ENCODE measurements at places on chromosomes 6 and 20.

DNA sequence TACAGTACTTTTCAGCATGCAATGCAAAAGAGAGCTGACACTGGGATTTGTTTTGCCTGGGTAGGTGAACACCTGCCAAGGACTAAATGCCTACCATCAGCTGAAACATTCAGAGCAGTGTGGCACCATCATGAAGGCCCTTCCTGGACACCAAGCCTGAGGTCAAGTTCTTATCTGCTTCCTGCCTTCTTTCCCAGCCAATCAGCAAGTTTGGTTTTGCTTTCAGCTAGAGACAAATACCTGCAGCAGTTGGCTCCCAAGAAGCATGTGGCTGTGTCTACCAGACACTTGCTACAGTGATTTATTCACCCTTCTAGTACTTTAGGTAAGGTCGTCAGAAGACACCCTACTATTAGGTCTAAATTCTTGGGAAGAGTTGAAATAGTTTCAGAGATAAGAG lies 112.8 kb downstream of the TBX18 start:
- no peak for DNase-seq

- DNase-seq: no peak
Measured at GRCh38 chr6:144548536-144548935, 263.4 kb downstream of the UTRN start.

GRCh38 chr6:21935561-21936028 lies 342.0 kb downstream of the SOX4 start:
- DNase-seq: no peak

GRCh38 chr6:66336176-66336575 lies 629.1 kb upstream of the EYS start:
- no peak for DNase-seq

DNA sequence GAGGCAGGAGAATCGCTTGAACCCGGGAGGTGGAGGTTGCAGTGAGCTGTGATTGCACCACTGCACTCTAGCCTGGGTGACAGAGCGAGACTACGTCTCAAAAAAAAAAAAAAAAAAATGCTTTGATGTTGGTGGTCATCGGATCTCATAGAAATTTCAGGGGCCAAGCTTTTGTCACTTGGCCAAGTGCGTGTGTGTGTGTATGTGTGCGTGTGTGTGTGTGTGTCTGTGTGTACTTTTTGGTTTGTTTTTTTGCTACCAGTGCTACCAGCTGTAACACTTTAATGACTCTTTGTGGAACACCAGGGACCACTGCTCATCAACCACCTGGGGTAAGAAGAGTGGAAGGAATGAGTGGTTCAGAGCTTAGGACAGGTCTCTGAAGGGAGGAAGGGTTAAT lies 49.7 kb downstream of the TRAF3IP2 start:
- no peak for DNase-seq

DNA sequence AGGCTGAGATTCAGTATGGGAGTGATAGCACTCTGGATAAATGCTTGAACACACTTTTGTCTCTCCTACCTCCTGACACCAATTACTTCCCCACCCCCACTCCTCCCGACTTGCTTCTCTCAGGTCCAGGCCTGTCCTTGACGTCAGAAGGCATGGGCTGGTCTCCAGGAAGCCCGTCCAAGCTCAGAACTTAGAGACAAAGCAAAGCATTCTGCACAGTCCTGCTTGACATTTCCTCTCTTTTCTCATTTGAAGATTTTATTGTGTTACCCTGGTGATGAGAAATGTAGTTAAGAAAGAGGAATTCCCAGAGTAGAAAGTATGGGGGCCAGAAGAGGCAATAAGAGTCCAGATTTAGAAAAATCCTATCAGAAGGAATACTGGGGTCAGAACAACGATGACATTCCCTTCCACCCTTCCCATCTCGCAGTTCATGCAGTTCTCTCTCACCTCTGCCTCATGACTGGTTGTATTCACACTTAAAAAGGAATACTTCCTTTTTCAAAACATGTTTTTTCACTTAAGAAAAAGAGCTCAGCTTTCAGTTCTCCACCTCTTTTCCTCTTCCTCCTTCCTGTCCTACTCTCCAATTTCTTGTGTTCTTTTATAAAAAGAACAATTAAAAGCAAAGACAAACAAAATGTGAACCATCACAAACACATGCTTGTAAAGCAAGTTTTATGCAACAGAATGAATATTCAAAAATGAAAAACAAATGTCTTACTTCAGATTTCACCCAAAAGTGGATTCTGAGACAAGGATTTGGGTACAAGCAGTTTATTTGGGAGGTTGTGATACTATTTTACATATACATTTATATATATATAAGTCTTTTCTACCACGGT lies 18.5 kb upstream of the FAM184A start:
- no peak for DNase-seq

DNA sequence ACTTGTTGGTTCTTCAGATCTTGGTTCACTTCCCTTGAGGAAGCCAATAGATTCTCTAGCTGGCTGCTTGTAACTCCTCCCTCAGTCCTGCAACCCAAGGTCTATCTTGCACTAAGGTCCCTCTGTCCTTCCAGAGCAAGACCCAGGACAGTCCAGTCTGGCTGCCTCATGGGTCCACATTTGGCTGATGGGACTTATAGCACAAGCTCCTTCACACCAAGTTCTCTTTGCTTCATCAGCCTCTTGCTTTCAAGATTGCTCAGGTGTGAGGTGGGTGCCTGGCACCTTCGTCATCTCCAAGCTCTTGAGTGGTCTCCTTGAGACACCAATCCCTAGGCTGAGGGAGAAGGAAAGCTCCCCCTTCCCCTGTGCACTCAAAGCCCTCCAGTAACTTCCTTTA lies 28.3 kb downstream of the NSFL1C start:
- DNase-seq: no peak

DNA sequence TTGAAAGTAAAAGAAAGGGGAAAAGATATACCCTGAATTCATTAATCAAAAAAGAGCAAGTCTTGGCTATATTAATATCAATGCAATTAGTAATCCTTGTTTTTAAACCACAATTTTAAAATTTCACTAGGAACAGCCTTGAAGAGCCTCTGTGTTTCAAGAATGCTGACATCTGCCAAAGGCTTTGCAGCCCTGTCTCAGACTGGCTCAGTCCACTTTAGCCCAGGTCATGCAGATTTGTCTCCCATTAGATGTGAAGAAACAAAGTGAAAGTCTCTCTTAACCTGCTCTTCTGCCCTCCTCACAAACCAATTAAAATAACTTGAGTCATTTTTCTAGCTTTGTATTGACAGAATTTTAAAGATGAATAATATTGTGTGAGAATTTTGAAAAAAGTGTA lies 102.7 kb upstream of the CARMIL1 start:
- no peak for DNase-seq

GRCh38 chr6:75532521-75532920 lies 38.9 kb upstream of the FILIP1 start:
- DNase-seq: no peak

DNA sequence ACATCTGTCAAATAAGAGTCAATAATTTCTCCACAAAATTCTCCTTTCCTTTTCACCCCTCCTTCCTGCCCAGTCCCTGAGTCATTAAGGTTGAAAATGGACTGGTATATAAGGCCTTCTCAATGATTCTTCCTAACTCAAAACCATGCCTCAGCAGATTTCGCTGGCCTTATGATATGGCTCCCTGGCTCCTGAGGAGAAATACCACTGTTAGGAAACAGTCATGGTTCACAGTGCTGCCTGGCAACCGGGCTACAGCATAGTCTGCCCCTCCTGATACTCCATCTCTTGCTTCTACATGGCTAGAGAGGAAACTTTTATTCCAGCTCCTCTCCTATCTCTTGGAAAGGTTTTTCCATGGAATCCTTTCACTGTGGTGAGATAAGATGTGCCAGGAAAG lies 4.7 kb downstream of the UBE2J1 start:
- no peak for DNase-seq

DNA sequence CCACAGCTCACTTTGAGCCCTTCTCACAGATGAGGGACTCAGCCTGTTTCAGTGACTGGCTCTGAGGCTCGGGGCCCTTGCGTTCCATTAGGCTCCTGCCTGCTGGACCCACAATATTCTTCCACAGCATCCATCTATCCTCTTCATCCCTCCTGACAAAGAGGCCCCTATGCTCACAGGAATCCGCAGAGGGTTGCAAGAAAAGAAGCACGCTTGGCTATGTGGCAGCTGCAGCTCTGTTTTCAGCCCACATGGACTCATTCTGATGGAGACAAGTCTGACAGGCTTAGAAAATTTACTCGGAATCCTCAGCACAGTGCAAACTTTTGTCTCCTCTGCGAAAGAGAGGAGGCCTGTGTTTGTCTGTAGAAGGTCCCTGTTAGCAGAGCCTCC lies 207.5 kb downstream of the SYNDIG1 start:
- no peak for DNase-seq

- DNase-seq: no peak
Measured at GRCh38 chr6:41836022-41836659, 48.6 kb downstream of the TOMM6 start.

DNA sequence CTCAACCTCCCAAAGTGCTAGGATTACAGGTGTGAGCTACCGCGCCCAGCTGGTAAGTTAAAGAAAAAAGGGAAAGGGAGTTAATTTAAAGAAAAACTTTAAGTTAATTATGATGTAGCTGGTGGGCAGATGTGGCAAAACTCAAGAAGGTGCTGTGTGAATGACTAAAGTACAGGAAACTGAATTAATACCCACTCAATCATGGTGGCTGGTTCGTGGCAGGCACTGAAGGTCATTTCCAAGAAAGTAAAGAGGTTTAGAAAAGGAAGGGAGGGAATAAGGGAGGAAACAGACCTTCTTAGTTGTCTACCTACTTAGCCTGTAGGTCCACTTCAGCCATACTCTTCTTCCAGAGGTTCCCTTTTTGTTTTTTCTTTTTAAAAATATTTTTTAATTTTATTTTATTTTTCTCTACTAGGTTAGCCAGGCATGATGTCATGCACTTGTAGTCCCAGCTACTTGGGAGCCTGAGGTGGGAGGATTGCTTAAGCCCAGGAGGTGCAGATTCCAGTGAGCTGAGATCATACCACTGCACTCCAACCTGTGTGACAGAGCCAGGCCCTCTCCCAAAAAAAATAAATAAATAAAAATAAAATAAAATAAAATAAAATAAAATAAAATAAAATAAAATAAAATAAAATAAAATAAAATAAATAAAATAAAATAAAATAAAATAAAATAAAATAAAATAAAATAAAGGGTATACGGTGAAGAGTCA lies 11.9 kb upstream of the TGM3 start:
- no peak for DNase-seq

DNA sequence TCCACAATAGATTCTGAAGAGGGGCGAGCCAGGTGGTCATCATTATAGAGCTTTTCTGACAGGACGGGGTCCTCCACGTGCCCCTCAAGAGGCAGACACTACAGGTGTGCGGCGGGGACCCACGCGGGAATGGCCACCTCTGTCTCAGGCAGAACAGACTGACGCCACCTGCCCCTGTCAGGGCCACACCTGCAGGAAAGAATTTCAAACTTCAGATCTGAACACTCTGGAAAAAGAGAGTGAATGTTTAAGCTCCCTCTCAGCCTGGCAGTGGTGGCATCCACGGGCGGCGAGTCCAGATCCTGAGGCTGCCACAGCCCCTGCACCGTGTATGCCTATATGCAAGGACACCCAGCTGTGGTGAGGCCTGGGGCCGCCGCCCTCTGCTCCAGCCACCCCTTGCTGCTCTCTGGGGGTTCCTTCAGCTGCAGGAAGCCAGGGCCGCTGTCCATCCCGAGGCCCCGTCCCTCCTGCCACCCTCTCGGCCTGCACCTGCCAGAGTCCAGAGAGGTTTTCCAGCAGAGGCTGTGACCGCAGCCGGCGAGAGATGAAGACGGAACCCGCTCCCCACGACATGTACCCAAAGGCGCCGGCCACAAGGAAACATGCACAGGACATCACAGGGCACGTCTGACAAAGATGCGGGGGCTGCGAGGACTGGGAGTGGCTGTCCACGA lies 234.9 kb downstream of the ERMARD start:
- DNase-seq: no peak

DNA sequence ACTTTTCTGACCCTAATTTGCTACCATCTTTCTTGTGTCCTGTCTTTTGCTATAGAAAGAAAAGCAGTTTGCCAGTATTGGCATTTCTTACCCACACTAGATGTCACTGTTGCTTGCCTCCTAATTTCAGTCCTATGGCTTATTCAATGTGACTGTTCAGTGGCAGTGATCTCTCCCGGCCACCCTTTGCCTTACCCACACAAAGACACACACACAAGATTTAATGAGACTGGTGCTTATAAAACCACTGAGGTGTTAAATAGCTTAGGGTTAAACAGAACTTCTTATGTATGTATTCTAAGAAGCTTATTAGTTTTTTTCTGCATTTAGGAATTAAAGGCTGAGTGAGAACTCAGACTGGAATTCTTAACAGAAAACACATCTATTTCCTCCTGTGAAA lies 233.6 kb upstream of the ASCC3 start:
- DNase-seq: no peak

- DNase-seq: no peak
Measured at GRCh38 chr20:32707691-32708581, 34.2 kb upstream of the C20orf203 start.

GRCh38 chr6:67898875-67899274 lies 736.2 kb upstream of the ADGRB3 start:
- DNase-seq: no peak

- DNase-seq: no peak
Measured at GRCh38 chr6:169575365-169575764, 126.5 kb downstream of the WDR27 start.

DNA sequence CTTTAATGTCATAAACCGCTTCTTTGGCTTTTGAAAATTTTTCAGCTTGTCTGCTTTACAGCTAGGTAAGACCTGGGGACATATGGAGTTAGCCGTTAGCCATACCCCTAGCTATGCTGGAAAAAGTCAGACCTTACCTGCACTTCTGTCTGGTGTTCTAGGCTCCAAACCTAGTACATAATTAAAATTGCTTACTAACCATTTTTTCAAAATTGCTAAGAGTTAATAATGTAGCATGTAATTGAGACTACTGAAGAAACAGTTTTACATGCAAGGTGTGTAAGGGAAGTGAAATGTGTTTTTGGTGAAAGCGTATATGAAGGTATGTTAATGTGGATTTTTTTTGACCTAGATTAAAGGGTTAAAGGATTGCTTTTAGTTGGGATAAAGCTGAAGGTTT lies 336.9 kb downstream of the RNF144B start:
- DNase-seq: no peak

DNA sequence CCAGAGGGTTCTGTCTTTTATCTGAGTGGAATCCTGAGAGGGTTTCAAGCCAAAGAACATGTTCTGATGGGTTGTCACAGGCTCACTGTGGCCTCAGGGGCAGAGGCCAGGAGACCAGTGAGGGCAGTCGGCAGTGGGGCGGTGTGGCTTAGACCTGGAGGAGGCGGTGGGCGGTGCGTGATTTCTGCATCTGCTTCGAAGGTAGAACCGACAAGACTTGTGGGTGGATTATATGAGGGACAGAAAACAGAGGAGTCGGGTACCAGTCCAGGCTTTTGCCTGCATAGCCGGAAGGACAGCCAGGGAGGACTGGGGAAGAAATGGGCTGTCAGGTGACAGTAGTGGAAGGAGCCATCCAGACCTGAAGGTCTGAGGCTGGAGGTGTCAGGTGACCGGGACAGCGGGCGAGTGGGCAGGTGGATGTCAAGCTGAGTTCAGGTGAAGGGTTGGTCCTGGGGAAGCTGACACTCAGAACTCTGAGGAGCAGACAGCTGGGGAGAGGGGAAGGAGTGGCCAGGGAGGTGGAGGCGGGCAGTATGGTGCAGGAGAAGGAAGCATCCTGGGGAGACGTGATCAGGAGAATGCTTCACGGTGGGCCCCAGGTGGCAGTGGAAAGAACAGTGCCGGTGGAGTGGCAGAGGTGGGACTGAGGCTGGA lies 3.1 kb downstream of the CTSZ start:
- no peak for DNase-seq

Measured in stimulated activated CD4-positive, alpha-beta T cell treated with anti-CD3 and anti-CD28 coated beads, Interleukin-1b, Interleukin-23, amount 100 ng/mL, for 4 hours (primary cell).